ENCODE measurements at places on chromosomes 2 and 18. TPM values are rescaled to one million over a fixed set of nuclear protein-coding genes. Genes with fewer than 3 reads are reported as not detected.

Gene CRIM1
- total RNA-seq: 375 TPM

Gene ANKRD30B
- not detected for total RNA-seq

Gene SCG2
- total RNA-seq: not detected

Gene FEV
- not detected for total RNA-seq

Gene HADHA
- total RNA-seq: 161 TPM

Gene STK36
- total RNA-seq: 4.7 TPM
